ENCODE measurements at places on chromosomes 2 and 18.

GRCh38 chr2:178949151-178949550 lies 100.8 kb downstream of the CCDC141 start:
- no peak for DNase-seq

GRCh38 chr18:78915446-78916008 lies 64.1 kb upstream of the SALL3 start:
- DNase-seq = peak; percentile 19

DNA sequence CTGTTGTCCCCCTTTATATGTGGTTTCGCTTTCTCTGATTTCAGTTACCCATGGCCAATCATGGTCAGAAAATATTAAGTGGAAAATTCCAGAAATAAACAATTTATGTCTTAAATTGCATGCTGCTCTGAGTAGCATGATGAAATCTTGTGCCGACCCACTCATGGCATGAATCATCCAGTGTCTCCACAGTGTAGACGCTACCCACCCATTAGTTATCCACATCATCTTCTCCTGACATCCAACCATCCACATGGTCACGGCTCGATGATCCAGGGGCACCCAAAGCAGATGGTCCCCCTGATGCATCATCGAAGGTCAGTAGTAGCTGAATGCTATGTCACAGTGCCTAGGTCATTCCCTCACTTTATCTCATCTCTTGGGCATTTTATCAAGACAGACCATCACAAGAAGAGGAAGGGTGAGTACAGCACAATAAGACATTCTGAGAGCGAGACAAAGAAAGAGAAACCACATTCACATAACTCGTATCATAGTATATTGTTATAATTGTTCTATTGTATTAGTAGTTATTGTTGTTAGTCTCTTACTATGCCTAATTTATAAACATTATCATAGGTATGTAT lies 44.1 kb upstream of the ACKR3 start:
- no peak for DNase-seq

DNA sequence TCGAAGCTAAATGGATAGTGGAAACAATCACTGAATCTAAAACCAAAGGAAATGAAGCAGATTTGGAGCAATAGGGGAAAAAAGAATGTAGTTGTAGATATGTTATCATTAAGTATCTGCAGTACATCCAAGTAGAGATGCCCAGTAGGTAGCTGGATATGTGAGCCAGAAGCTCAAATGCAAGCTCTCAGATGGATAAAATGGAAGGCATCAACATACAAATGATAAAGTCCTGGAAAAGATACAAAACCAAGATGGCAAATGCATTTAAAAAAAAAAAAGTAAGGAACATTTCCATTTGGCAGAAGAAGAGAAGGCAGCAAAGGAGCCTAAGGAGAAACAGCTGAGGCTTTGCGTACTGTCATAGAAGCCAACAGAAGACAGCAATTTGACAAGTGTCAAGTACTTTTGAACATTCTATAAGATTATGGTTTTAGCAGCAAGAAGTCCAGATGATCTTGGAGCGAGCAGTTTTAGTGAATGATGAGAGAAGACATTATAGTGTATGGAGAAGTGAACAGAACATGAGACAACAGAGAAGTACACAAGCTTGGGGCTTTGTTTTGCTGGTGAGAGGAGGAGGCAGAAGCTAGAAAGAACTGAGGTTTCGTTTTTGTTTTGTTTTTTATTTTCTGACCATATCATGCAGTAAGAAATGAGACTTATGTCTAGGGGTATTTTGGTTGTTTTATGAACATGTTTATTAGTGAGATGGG lies 18.3 kb downstream of the ROCK2 start:
- no peak for DNase-seq

GRCh38 chr2:201891676-201892075 lies 85.3 kb downstream of the CDK15 start:
- no peak for DNase-seq

DNA sequence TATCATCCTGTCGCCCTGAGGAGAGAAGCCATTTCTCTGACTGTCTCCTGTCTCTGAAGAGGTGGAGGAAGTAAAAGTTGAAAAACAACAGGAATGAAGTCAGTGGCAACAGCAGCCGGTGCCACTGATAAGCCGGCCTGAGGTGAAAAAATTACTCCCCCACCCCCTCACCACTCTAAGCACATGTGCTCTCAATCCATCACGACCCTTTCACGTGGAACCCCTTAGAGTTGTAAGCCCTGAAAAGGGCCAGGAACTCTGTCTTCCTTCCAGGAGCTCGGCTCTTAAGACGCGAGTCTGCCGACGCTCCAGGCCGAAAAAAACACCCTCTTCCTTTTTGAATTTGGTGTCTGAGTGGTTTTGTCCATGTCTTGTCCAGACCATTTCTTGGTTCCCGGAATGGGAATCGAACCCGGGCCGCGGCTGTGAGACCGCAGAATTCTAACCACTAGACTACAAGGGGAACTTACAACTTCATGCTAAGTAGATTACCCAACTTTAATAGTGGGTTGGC lies 40.7 kb upstream of the TRIM43 start:
- no peak for DNase-seq

GRCh38 chr2:161096336-161096735 lies 63.9 kb upstream of the TANK start:
- DNase-seq = no peak

- no peak for DNase-seq
Measured at GRCh38 chr2:2569836-2570235, 238.8 kb upstream of the MYT1L start.

DNA sequence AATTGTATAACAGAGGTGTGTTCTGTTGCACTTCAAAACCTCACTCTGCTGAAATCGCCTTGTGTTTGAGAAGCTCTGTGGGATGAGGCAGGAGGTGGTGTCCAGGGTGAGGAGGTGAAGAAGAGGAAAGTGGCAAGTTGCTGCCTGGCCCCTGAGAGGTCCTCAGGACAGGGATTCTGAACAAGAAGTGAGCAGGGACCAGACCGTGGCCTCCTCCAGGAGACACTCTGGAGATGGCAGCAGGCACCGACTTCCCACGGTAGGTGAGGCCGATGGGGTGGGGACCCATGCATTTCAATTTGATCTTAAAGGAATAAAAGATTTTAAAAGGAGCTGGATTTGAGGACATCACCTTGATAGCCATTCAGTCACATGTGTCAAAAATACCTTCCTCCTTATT lies 37.5 kb upstream of the LAMA1 start:
- DNase-seq = no peak

GRCh38 chr18:70448588-70448987 lies 159.7 kb downstream of the SOCS6 start:
- DNase-seq = no peak

GRCh38 chr2:127857265-127857808 lies 618 bp downstream of the POLR2D start:
- no peak for DNase-seq

- no peak for DNase-seq
Measured at GRCh38 chr2:233124421-233125080, 64.4 kb downstream of the INPP5D start.

DNA sequence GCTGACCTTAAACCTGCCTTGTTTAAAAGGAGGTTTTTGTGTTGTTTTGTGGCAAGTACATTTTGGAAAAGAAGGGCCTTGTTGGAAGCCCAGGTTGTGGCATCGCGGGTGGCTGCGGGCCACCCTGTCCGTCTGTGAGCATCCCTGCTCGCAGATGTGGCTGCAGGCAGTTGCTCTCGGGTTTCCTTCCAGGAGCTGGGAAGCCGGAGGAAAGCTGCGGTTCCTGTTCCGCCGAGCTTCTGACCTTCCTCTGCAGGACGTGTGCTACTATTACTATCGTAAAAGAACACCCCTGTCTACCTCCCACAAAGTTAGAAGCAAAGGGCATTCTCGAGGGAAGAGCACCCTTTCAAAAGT lies 766 bp downstream of the MFF start:
- DNase-seq = peak; percentile 54

GRCh38 chr2:105431367-105432043 lies 32.7 kb upstream of the FHL2 start:
- peak; percentile 57 for DNase-seq

GRCh38 chr2:215361211-215361875 lies 49.5 kb downstream of the ATIC start:
- DNase-seq = no peak

DNA sequence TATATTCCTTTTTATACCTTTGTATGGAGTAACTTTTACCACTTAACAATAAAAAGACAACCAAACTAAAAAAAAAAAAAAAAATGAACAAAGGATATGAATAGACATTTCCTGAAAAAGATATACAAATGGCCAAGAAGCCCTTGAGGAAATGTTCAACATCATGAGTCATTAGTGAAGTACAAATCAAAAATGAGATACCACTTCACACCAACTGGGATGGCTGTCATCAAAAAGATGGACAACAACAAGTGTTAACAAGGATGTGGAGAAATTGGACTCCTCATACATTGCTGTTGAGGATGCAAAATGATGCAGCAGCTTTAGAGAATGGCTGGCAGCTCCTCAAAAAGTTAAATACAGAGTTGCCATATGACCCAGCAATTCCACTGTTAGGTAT lies 22.6 kb upstream of the SCYGR2 start:
- no peak for DNase-seq

DNA sequence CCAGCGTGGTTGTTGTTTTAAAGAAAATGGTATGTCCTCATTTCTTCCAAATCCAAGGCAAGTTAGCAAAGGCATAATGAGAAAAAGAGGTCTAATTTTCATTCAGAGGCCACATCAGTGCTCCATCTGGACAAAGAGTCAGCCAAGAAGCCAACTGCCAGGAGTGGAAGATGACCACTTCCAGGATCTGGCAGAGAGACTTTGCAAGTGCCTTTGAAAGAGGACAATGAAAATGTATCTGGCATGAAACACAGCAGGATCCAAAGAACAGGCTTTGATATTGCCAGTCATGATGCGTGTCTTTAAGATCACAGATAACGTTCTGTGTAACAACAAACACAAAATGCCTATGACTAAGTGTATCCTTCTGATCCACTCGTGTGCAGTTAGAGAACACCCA lies 82.8 kb downstream of the AFF3 start:
- no peak for DNase-seq

GRCh38 chr2:223967981-223968380 lies 10.7 kb downstream of the MRPL44 start:
- no peak for DNase-seq

DNA sequence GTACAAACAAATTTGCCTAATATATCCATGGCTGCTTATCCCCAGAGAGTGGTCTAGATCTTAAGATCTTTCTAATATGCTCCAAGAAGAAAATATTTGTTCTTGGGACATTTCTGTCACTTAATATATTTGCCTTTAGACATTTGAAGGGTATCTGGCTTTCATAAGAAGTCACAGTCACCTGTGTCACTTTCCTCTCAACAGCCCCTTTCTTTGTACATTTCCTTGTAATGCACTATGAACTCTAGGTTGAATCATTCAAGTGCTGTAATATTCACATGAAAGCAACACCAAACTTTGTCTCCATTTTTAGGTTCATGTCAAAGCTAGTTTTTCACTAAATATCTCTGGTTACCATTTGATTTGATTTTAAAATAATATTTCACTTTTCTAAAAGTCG lies 41.4 kb upstream of the NABP1 start:
- no peak for DNase-seq

DNA sequence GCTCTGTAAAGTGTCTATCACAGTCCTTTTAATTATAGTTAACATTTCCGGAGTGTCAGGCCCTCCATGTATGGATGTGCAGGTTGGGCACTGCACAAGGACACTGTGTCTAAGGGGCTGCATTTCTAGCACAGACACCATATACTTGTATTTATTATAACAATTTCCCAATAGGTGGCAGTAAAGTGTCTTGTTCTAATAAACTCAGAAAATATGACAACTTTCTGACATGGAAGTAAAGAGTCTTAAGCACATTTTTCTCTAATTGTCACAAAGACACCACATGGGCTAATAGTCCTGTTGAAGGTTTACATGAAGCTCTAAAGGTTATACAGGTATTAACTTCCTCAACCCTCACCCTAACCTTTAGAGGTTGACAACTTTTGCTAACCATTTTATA lies 156.6 kb downstream of the DYSF start:
- no peak for DNase-seq

- DNase-seq = no peak
Measured at GRCh38 chr2:9144046-9144445, 62.6 kb upstream of the ASAP2 start.

DNA sequence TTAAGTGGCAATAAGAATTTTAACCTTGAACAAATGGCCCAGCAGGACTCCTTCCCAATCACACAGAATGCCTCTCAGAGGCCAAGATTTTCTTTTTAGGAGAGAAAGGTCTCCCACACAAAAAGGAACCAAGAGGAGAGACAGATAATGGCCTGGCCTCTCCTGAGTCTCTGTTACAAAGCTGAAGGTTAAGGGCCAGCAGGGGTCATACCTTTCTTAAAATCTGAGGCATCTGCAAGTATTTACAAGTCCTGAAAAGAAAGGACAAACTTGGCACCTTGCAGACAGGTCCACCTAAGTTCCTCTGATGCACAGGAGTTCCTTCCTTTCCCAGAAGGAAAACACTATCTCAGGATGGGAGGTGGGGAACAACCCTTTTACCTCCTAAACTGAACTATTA lies 142.3 kb downstream of the TMEM163 start:
- DNase-seq = no peak

GRCh38 chr2:120660771-120661459 lies 74.8 kb upstream of the GLI2 start:
- DNase-seq = peak; percentile 82

GRCh38 chr18:3839581-3839981 lies 389.6 kb downstream of the TGIF1 start:
- no peak for DNase-seq

DNA sequence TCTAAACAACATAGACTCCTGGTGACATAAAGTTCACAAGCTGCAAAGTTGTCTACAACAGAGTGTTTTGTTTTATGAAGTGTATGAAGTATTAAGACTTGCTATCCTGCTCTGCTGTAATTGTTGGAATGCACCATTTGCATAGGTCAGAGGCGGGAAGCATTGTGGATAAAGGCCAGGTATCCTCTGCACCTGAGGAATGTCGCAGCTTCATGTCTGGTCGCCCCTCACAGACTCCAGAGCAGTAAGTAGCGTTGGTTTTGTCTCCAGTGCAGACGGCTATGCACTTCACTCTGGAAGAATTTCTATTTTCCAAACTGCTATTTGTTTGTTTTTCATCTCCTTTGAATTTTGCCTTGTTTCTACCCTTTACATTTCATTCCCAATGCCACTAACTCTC lies 63.1 kb downstream of the UNC80 start:
- no peak for DNase-seq

DNA sequence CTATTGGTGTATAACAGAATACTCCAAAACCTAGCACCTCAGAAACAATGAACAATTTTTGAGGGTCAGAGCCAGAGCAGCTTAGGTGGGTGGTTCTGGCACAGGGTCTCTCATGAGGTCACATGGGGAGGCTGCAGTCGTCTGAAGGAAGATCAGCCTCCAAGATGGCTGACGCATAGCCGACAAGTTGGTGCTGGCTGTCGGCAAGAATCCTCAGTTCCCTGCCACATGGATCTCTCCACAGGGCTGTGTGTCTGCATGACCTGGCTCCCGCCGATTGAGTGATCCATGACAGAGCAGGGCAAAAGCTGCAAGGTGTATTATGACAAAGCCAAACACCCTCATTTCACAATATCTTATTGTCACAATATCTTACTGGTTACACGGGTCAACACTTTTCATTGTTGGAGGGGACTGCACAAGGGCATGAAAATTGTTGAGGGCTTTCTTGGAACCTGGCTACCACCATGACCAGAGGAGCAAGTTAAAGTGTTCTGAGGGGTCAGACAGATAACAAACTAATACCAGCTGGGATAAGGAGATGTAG lies 4.2 kb downstream of the MYL12B start:
- no peak for DNase-seq
